ENCODE measurements at places on chromosomes 7 and 10.

DNA sequence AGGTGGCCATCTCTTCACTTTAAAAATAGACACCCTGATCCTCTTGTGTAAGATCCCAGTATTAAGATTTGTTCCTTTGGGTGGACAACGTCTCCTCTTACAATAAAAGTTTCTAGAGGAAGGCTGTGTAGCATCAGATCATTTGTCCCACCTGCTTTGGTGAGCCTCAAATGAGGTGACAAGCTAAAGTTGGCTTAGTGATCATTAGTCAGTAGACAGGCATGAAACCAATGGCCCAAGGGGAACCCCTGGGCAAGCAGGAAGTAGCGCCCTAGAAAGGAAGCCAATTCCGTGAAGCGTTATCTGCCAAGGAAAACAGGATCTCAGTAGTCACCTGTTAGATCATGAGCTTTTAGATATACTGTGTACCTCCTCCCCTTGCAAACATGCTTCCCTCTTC is 66.8 kb downstream of the PCGF5 start:
- no peak for DNase-seq

DNA sequence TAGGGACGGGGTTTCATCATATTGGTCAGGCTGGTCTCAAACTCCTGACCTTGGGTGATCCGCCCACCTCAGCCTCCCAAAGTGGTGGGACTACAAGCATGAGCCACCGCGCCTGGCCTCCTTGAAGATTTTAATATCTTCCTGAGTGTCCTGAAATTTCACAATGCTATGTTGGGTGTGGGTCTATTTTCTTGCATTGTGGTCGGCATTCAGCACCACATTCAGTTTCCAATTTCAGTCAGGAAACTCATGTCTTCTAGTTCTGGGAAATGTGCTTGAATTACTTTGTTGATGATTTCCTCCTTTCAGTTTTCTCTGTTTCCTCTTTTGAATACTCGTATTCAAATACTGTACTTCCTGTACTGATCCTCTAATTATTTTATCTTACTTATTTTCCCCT is 49.3 kb upstream of the IL6 start:
- DNase-seq = no peak

DNA sequence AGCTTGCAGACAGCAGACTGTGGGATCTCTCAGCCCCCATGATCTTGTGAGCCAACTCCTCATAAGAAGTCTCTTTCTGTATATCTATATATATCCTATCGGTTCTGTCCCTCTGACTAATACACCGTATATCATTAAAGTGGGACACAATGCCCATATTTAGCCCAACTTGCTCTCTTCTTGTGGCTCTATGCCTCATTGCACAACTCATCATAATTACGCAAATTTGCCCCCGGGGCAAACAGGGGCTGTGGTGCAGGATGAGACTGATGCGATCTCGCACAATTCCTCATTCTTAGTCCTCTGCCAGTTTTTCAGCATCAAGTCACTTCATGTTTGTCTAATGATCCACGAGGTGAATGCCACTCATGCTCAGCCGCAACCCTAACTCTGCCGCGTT is 183.2 kb downstream of the PRPF18 start:
- no peak for DNase-seq

GRCh38 chr7:49563693-49564378 is 209.6 kb upstream of the VWC2 start:
- no peak for DNase-seq
